Sigmoid colon (tissue), 7 donors: ENCODE measurements at places on chromosomes 3 and 15. TPM values are rescaled to one million over a fixed set of nuclear protein-coding genes. Genes with fewer than 3 reads are reported as not detected.
A peak's percentile ranks its signal among the peaks of the same experiment; 100 is the strongest.

GRCh38 chr3:56557831-56558170, 826 bp downstream of the CCDC66 start:
- no peak for DNase-seq
- peak overlapping the region; percentile 74 for H3K4me3 ChIP-seq
- peak overlapping the region; percentile 88 for H3K27ac ChIP-seq

DNA sequence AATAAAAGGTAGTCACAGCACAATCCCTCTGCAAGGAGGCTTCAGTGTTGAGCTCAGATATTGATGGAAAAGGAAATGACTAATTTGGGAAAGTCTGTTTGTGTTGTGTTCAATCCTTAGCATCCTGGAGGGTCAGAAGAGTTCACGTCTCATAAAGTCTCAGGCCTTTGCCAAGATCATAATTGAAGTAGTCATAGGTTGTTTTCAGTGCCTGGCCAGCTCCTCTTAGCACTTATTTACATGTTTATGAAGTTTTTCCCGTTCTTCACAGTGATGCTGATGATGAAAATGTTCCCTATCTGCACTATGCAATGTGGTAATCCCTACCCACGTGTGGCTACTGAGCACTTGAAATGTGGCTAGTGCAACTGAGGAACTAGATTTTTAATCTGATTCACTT, 61.6 kb upstream of the TGFBR2 start:
- H3K36me3 ChIP-seq: no peaks in the 10 kb centered on the region
- H3K4me3 ChIP-seq: no peak overlapping the region
- no peak overlapping the region for H3K27ac ChIP-seq
- peak; percentile 69 for DNase-seq
- no peaks in the 10 kb centered on the region for H3K27me3 ChIP-seq
- H3K4me1 ChIP-seq: peaks cover 12% of the 10 kb centered on the region

GRCh38 chr15:61715082-61715481, 345.2 kb downstream of the VPS13C start:
- no peak overlapping the region for H3K27ac ChIP-seq
- H3K4me1 ChIP-seq: no peaks in the 10 kb centered on the region

TCF12 gene
- 97.7 TPM for total RNA-seq

DNA sequence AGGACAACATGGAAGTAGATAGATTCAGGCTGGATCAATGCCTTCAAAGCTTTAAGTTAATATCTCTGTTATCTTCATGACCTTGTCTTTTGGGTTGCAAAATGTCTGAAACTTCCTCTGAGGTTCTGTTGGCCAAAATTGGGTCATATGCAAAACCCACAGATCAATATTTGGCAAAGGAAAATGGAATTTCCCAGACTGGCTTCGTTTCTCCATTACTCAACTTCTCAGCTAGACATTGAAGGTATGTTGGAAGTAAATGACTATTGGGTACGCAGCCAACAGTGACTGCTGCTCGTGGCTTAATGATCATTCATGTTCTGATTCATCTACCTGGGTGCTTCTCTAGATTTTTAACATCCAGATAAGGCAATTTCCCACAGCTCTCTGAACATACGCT, 675.4 kb upstream of the SGO1 start:
- DNase-seq: no peak
- no peaks in the 10 kb centered on the region for H3K4me1 ChIP-seq
- H3K4me3 ChIP-seq: no peak overlapping the region
- H3K36me3 ChIP-seq: no peaks in the 10 kb centered on the region

GRCh38 chr3:174397848-174398247, 461.3 kb upstream of the NAALADL2 start:
- no peak overlapping the region for H3K27ac ChIP-seq
- H3K4me3 ChIP-seq: no peak overlapping the region
- H3K36me3 ChIP-seq: no peaks in the 10 kb centered on the region
- no peak for DNase-seq
- H3K4me1 ChIP-seq: no peaks in the 10 kb centered on the region

DNA sequence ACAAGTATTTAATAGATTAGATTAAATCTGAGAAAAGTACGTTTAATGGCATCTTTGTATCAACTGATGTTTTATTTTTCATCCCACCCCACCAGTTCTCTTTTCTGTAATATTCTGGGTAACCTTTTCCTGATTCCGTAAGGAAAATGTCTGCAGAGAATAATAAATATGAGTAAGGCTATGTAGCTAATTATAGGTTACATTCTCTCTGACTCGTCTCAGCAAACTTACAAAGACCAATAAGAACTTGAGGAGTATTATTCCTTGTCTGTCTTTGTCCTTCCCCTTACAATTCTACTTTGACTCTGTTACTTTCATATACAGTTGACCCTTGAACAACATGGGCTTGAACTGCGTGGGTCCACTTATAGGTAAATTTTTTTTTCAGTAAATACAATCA, 12.1 kb downstream of the SNAP23 start:
- no peaks in the 10 kb centered on the region for H3K27me3 ChIP-seq
- no peaks in the 10 kb centered on the region for H3K36me3 ChIP-seq
- no peak overlapping the region for H3K27ac ChIP-seq
- H3K4me3 ChIP-seq: no peak overlapping the region

GRCh38 chr3:16546186-16547010, 32.9 kb upstream of the RFTN1 start:
- no peaks in the 10 kb centered on the region for H3K4me1 ChIP-seq
- H3K27me3 ChIP-seq: no peaks in the 10 kb centered on the region
- no peak overlapping the region for H3K27ac ChIP-seq
- DNase-seq: no peak
- no peaks in the 10 kb centered on the region for H3K36me3 ChIP-seq
- no peak overlapping the region for H3K4me3 ChIP-seq

DNA sequence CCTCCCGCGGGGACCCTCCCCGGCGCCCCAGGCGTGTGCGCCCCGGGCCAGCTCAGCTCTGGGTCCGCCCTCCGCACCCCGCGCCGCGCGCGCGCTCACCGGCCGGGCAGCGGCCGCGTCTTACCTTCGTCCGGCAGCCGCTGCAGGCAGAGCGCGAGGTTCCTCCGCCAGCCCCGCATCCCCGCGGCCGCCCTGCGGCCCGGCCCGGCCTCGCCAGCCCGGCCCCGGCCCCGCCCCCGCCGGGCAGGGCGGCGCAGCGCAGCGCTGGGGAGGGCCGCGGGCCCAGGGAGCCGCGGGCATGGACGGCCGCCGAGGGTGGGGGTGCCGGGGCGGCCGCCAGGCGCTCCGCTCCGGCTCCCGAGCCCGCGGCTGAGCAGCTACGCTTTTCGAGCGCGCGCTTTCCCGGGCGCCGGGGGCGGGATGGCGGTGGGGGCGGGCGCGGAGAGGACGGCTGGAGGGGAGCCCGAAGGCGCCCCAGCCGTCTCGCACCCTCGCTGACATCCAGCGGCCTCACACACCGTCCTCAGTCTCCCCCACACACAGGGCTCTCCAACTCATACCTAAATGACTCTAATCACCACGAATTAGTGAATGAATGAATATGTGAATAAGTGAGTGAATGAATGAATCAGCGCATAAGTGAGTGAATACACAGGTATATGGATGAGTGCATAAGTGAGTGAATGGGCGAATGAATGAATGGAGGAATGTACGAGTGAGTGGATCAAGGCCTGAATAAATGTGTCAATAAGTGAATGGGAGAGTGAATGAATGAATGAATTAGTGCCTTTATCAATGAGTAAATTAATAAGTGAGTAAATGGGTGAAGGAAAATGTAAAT, 48.5 kb upstream of the CCDC174 start:
- peaks cover 9% of the 10 kb centered on the region for H3K4me1 ChIP-seq
- H3K4me3 ChIP-seq: peak overlapping the region; percentile 37
- H3K27me3 ChIP-seq: peaks cover 11% of the 10 kb centered on the region

DNA sequence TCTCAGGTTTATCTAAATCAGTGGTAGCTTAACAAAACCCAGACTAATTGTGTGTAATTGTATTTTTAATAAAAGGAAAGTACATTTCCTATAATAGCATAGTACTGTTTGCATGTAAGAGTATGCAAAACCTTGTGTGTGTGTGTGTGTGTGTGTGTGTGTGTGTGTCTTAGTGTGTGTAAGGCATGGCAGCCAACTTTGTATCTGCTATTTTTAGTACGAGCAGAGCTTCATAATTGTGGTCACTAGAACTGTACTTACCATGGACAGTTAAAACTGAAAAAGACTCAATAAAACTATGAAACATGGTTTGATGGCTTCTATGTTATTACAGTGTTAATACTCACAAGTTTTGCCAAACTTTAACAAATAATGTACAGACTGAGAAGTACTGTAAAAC, 6.2 kb downstream of the P2RY1 start:
- DNase-seq: no peak
- no peaks in the 10 kb centered on the region for H3K27me3 ChIP-seq
